ENCODE measurements at places on chromosomes 5 and 9. TPM values are rescaled to one million over a fixed set of nuclear protein-coding genes. Genes with fewer than 3 reads are reported as not detected.

DNA sequence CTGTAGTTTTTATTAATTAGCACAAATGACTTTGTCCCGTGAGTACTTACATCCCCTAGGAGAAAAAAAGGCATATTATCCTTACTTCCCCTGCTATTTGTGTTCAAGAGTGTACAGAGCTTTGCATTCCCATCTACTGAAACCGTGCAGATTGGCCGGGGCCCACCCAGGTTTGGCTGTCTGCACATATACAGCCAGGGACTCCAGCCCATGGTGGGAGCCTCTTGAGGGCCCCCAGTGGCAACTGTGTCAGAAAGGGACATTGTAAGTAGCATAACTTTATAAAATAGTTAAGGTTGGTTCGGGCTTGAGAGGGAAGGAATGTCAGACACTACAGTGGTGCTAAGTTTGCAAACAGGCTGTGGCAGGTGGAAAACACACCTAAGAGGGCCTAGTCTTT, 24.7 kb downstream of the PHF2 start:
- DNase-seq, result no peak
- no peaks in the 10 kb centered on the region for H3K36me3 ChIP-seq
- no peaks in the 10 kb centered on the region for H3K4me1 ChIP-seq
- no peak overlapping the region for H3K4me3 ChIP-seq

GRCh38 chr5:74526111-74526510, 114.4 kb downstream of the ENC1 start:
- no peak for DNase-seq
- no peaks in the 10 kb centered on the region for H3K4me1 ChIP-seq
- no peaks in the 10 kb centered on the region for H3K27me3 ChIP-seq
- H3K4me3 ChIP-seq, result no peak overlapping the region
- no peaks in the 10 kb centered on the region for H3K36me3 ChIP-seq
- H3K27ac ChIP-seq, result no peak overlapping the region

The FOXD4 gene
- total RNA-seq, result 1.2 TPM

The CCNO gene
- 14.4 TPM for total RNA-seq

GRCh38 chr9:110106661-110107060, 101.3 kb downstream of the C9orf152 start:
- H3K27me3 ChIP-seq, result no peaks in the 10 kb centered on the region
- no peak overlapping the region for H3K4me3 ChIP-seq
- peaks cover 3% of the 10 kb centered on the region for H3K4me1 ChIP-seq

The PAEP gene
- not detected for total RNA-seq

DNA sequence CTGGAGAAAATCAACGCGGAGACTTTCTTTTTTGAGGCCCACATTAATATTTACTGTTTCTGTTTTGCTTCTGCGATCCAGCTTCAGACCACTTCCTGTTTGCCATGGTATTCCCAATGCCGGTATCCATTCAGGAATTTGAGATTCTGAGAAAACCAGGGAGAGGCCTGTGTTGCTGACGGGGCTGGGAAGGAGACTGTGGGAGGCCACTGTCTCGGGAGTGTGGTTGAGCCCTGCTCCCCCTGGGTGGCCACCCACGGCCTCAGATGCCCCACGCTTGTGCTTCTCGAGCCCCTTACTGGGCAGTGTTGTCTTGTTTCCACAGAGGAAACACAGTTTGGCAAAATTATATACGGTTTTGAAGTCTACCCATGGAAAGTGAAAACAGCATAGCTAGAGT, 403.6 kb upstream of the IRX2 start:
- no peak overlapping the region for H3K4me3 ChIP-seq
- no peaks in the 10 kb centered on the region for H3K4me1 ChIP-seq
- no peaks in the 10 kb centered on the region for H3K27me3 ChIP-seq
- no peak for DNase-seq

DNA sequence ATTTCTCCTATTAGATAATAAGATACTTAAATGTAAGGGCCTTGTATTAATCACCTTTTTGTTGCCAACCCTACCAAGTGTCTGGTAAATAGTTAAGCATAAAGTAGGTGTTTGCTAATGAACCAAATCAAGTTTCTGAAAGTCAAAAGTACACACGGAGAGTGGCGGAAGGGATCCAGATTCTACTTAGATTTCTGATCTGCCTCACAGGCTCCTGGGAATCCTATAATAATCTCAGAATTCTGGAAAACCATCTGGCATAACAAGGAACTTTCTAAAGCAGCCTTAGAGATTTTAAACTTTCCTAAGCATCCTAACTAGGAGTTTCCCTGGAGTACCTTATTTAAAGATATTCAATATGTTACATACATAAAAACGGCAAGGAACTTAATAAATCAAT, 363.2 kb upstream of the SMC2 start:
- H3K27ac ChIP-seq, result no peak overlapping the region
- no peaks in the 10 kb centered on the region for H3K36me3 ChIP-seq

DNA sequence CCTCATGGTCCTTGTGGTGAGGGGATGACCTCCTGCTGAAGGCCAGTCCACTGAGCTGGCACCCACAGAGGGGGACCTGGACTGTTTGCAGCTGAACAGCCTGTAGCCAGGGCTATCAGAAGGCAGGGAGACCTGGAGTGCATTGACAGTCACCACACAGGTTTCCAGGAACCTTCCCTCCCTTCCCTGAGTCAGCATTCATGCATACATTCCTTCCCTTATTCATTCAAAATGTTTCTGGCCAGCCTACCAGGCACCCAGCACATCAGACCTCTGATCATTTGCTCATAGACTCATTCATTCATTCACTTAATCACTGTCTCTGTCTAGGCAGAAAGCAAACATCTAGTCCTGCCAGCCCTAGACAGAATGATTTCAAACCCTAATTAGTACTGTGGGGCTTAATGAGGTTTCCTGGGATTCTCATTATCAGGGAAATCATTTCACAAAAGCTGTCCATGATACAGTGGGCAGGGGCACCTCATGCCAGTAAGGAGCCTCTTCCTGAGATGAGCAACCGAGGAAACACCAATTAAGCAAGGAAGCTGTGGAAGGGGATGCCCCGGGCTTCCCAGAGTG, 110.1 kb upstream of the PPP1R26 start:
- no peak overlapping the region for H3K4me3 ChIP-seq
- no peaks in the 10 kb centered on the region for H3K27me3 ChIP-seq
- H3K36me3 ChIP-seq, result no peaks in the 10 kb centered on the region
- no peaks in the 10 kb centered on the region for H3K4me1 ChIP-seq

- no peaks in the 10 kb centered on the region for H3K27me3 ChIP-seq
- no peak overlapping the region for H3K27ac ChIP-seq
- no peak overlapping the region for H3K4me3 ChIP-seq
- no peak for DNase-seq
These were observed 877.9 kb upstream of the WWC1 start for GRCh38 chr5:167413506-167413905.

The ANKRD18B gene
- total RNA-seq, result 49.4 TPM

DNA sequence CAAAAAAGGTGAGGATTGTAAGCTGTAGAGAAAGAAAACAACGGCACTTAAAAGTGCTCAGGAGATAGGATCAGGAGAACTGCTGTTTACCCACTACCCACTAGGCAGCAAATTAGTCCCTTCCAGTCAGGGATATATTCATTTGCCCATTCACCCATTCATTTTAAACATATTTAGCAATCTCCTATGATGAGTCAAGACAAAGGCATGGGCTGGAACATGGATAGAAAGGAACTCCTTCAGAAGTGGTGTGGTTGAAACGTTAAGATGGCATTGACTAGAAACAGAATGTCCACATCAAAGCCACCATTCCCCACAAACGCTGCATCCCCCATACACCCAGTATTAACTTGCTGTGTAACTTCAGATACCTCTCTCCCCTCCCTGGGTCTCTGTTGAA, 225.7 kb downstream of the ASTN2 start:
- no peak overlapping the region for H3K4me3 ChIP-seq
- H3K36me3 ChIP-seq, result no peaks in the 10 kb centered on the region
- no peaks in the 10 kb centered on the region for H3K27me3 ChIP-seq
- H3K27ac ChIP-seq, result no peak overlapping the region
- DNase-seq, result no peak

The SURF2 gene
- total RNA-seq, result 103 TPM

The SLC27A6 gene
- 36.4 TPM for total RNA-seq

DNA sequence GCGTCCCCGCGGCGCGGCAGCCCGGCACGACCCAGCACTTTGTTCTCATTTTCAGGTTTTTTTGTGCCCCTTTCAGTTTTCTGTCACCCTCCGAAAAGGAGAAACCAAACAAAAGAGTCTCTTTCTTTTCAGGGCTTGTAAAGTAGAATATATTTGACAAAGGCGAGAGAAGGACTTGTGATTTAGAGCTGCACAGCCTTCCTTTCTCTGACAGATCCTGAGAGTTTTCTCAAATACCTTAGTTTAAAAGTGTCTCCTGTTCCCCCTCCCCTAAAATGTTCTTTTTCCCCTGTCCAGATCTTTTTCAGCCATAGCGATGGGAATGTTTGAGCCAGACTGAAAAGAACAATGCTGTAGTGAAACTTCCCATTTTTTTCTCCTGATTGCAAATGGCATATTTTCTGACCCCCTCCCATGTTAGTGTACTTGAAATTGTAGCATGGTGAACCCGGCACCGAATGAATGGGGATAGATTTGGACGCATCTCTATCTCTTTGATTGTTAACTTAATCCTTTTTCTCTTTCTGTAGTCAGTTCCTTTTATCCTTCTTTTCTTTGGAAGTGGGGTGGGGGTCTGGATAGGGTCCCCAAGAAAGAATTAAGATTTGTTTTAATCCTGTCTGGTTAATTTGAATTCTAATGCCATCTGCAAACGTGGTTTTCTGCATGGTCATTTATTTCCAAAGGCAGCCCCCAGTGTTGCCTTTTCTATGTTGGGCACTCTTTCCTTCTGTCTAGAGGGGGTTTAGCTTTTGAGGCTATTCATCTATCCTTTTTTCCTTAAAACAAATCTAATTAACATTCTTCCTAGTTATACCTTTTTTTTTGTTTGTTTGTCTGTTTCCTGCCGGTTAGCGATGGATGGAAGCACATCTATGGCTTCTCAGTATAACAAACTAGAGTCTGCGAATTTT, 2.2 kb downstream of the ZSWIM6 start:
- DNase-seq, result no peak
- H3K4me1 ChIP-seq, result peaks cover 9% of the 10 kb centered on the region
- peak overlapping the region; percentile 93 for H3K4me3 ChIP-seq
- H3K27ac ChIP-seq, result peak overlapping the region; percentile 20
- H3K27me3 ChIP-seq, result no peaks in the 10 kb centered on the region
- no peaks in the 10 kb centered on the region for H3K36me3 ChIP-seq

GRCh38 chr5:125775896-125776295, 647.3 kb upstream of the GRAMD2B start:
- H3K36me3 ChIP-seq, result no peaks in the 10 kb centered on the region
- no peak overlapping the region for H3K4me3 ChIP-seq
- H3K27me3 ChIP-seq, result no peaks in the 10 kb centered on the region
- no peak for DNase-seq
- H3K27ac ChIP-seq, result no peak overlapping the region
- no peaks in the 10 kb centered on the region for H3K4me1 ChIP-seq

DNA sequence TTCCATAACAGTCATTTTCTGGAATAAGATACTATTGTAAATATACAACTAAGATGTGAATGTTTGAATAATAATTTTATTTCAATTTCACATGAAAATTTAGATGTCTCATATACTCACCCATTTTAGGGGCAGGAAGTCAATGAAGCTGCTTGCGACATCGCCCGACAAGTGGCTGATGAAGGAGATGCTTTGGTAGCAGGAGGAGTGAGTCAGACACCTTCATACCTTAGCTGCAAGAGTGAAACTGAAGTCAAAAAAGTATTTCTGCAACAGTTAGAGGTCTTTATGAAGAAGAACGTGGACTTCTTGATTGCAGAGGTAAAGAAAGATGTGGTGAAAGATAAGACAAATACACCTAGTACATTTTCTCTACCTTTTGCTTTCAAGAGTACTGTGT, 8.6 kb downstream of the BHMT start:
- H3K27ac ChIP-seq, result no peak overlapping the region
- H3K27me3 ChIP-seq, result no peaks in the 10 kb centered on the region
- H3K4me3 ChIP-seq, result no peak overlapping the region
- H3K36me3 ChIP-seq, result no peaks in the 10 kb centered on the region

GRCh38 chr9:72635197-72635596, 113.8 kb downstream of the TMC1 start:
- H3K27ac ChIP-seq, result no peak overlapping the region
- DNase-seq, result no peak
- no peak overlapping the region for H3K4me3 ChIP-seq

The SLC36A2 gene
- 0.47 TPM for total RNA-seq

DNA sequence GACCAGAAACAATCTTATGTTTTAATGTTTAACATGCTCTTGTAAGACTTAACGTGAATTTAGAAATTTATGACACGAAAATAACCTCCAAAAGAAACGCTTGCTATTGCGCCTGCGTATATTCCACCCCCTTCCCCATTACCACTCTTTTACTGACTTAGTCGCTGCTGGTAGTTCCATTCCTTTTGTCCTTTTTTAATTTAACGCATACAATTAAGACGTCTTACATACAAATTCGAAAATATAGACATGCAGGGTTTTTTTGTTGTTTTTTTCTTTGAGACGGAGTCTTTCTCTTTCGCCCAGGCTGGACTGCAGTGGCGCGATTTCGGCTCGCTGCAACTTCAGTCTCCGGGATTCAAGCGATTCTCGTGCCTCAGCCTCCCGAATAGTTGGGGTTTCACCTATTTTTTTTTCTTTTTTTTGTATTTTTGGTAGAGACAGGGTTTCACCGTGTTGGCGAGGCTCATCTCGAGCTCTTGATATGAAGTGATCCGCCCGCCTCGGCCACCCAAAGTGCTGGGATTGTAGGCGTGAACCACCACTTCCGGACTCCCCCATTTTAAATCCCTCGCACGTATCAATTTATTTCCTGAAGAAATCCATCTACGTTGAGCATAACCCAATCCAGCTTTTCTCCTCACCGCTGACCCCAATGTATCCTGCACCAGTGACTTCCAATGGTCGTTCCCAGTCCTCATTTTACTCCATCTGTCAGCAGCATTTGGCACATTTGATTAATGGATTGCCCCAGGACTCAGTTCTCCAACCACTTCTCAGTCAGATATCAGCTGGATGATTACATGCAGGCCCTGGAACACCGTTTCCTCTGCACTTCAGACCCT, 684 bp upstream of the MED7 start:
- peak overlapping the region; percentile 85 for H3K4me3 ChIP-seq
- peak; percentile 64 for DNase-seq
- no peaks in the 10 kb centered on the region for H3K27me3 ChIP-seq
- H3K36me3 ChIP-seq, result no peaks in the 10 kb centered on the region
- H3K4me1 ChIP-seq, result peaks cover 8% of the 10 kb centered on the region
- H3K27ac ChIP-seq, result peak overlapping the region; percentile 97

All from testis (tissue), 5 donors.